ENCODE measurements at places on chromosomes 7 and 10. TPM values are rescaled to one million over a fixed set of nuclear protein-coding genes. Genes with fewer than 3 reads are reported as not detected.

The DGKB gene
- total RNA-seq = not detected

The GLCCI1 gene
- 37.7 TPM for total RNA-seq

The WASHC2A gene
- 32.5 TPM for total RNA-seq

The AKR1C8 gene
- total RNA-seq = not detected

The HMX3 gene
- not detected for total RNA-seq

The TMEM196 gene
- not detected for total RNA-seq

The AQP1 gene
- not detected for total RNA-seq

The GAD2 gene
- not detected for total RNA-seq

The HOXA7 gene
- not detected for total RNA-seq

The SP4 gene
- total RNA-seq = 55.9 TPM

The TEX47 gene
- total RNA-seq = not detected

The CNTNAP2 gene
- not detected for total RNA-seq

The RBM48 gene
- total RNA-seq = 18.5 TPM

The ANXA11 gene
- 288 TPM for total RNA-seq

The LOXL4 gene
- not detected for total RNA-seq

The TAS2R4 gene
- 0.82 TPM for total RNA-seq

The SLIT1 gene
- 0.59 TPM for total RNA-seq

The TMEM225B gene
- total RNA-seq = not detected

The TSPAN33 gene
- 15.2 TPM for total RNA-seq

The FXYD4 gene
- total RNA-seq = not detected

The SMKR1 gene
- total RNA-seq = 2.3 TPM

The LHFPL3 gene
- not detected for total RNA-seq

The TRPV6 gene
- total RNA-seq = not detected

The SEM1 gene
- 35.0 TPM for total RNA-seq

The ZNF775 gene
- total RNA-seq = 8.4 TPM

The BHLHA15 gene
- 0.33 TPM for total RNA-seq

The INHBA gene
- total RNA-seq = not detected

The SLC16A12 gene
- total RNA-seq = not detected

The PIP gene
- not detected for total RNA-seq

All from activated CD8-positive, alpha-beta memory T cell treated with anti-CD3 and anti-CD28 coated beads, Interleukin-2, amount 10 ng/mL, durations not matched to agents 7 days and 5 days (primary cell).